K562 (cell line): ENCODE measurements at places on chromosomes 5 and 9. TPM values are rescaled to one million over a fixed set of nuclear protein-coding genes. Genes with fewer than 3 reads are reported as not detected.

- no peak for DNase-seq
Observed at GRCh38 chr9:68488126-68488525, 52.6 kb downstream of the TMEM252 start.

The PCDHGC3 gene
- total RNA-seq, result 0.07 and 0.20 TPM in 2 replicates

- no peak for DNase-seq
Observed at GRCh38 chr9:134602547-134603362, 38.8 kb upstream of the COL5A1 start.

The PLAC8L1 gene
- 0.27 TPM in 1 of 2 replicates, not detected in the other for total RNA-seq

GRCh38 chr9:114034196-114034595 is 43.9 kb downstream of the AMBP start:
- DNase-seq, result no peak
